Muscle of back (tissue), 13 donors: ENCODE measurements at places on chromosomes 5 and 9.

DNA sequence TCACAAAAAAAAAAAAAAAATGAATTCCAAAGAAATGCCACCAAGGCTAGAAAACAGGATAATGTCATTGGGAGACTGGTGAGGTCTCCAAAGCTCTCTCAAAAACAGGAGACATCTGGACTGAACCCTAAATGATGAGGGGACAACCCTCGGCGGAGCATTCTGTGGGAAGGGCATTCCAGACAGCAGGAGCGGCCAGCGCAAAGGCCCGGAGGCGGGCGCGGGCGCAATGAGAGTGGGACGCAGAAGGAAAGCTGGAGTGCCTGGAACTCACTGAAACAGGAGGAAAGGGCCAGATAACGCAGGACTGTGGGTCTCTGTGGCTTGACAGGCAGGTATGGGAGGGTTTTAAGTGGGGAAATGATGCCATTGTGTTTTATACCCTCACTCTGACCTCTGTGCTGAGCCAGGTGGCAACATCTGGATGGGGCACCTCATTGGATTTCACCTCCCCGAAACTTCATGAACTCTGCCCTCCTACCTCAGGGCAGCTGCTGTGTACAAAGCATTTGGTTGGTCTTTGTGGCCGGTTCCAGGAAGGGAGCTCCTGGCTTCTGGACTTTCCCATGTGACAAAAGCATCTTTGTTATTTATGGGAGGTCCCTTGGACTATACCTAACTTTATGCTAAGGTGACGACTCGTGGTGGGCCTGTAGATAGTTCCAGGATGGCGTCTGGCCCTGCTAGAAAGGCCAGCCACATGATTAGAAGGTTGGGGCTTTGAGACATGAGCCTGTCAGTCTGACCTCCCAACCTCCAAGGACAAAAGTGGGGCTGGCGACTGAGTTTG is 11.5 kb upstream of the MAPK9 start:
- DNase-seq = no peak

DNA sequence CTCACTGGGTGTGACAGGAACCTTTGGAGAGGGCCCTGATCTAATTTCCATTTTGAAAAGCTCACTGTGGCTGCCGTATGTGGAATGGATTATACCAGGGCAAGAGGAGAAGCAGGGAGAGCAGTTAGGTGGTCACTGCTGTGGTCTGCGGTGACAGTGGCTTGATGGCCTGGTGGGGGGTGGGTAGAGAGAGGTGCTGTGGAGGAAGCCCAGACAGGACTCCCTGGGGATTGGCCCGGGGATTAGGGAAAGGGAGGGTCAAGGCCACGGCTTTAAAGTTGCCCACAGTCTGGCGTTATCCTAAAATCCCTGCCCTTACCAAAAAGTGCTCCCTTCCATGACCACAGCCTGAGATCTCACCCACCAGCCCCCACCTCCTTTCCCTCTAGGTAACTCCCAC is 4.7 kb downstream of the B4GALT7 start:
- DNase-seq = no peak

DNA sequence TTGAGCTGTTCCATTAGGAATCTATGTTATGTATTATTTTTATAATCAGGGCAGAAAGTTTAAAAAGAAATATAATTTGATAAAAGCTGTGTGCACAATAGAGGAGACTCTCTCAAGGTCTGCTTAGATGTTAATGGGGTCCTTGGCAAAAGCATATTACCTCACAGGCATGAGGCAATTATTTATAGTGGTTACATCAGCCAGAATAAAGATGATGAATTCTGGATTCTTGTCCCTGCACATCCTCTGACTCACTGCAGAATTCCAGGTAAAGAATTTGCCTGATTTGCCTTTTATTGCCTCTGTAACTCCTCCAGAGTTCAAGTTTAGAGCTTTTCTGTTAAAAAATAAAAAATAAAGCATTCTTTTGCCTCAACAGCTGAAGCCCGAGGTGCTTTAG is 253.6 kb downstream of the MAST4 start:
- peak; percentile 62 for DNase-seq

DNA sequence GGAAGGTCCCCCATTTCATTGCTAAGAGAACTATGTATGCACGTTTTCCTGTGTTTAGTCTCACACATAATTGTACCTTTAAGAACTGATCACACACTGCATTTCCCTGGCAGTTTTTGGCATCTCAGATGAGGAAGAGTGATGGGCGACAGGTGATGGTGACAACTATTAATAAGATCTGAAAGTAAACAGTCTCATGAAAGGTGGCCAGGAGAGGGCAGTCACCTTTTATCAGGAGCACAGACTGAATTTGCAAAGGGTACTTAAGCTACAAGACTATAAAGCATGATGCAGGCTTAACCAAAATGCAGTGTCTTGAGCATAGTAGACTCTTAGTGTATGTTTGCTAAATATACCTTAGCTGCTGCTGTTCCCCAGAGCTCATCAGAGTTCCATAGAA is 91.5 kb downstream of the GHR start:
- no peak for DNase-seq

GRCh38 chr5:180852495-180852894 is 8.6 kb downstream of the ZFP62 start:
- DNase-seq = no peak

DNA sequence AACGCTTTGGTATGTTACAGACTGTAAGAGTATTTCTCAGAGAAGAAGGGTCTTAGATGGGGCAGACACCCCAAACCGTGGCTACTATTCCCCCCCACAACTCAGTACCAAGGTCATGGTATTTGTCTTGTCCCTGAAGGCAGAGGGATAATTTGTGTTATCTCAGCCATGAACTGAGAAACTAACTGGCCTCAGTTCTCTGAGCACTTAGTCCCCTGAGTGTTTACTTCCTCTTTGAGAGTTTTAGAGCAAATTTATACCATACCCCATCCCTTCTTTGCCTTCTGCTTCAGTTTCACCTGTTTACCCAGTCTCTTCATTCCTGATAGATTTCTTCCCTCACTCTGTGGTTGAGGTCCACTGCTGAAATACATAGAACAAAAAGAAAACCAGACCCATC is 183.9 kb downstream of the LRRC70 start:
- no peak for DNase-seq

DNA sequence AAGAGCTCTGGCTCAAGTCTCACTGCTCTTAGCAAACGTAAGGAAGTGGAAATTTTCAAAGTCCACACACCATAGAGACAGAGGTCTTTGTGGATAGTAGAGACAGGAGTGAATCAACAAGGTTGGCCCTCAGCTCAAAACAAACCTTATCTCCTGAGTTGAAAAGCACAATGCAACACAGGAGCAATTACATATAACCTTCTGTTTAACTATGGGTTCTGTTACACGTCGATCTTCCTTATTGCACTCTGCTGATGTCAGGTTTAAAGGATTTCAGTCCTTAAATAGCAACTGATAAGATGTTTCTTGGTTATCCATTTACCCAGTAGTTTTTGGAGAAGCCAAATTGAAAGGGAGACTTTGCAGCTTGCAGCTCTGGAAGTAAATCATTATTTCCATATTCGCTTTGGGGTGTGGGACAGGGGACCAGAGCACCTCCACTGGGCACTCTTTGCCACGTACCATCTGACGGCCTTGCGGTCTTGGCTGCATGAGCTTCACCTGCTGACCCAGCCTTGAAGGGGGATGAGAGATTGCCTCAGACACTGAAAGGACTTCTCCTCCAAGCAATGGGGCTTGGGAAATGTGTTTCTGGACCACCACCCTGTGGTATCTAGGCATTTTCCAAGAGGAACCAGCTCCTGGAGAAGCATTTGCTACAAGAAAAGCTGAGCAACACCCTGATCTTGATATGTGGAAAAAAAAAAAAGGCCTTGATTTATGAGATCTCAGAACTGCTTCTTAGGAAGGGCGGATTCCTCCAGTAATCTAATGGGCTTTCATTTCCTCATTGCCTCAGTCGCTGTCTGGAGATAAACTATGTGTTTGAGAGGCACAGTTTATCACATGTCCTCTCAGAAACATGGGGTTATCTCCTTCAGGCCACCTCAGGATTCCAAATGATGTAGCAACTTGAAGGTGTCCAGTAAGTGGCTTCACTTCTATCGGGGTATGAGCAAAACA is 56.2 kb upstream of the ZNF622 start:
- no peak for DNase-seq

DNA sequence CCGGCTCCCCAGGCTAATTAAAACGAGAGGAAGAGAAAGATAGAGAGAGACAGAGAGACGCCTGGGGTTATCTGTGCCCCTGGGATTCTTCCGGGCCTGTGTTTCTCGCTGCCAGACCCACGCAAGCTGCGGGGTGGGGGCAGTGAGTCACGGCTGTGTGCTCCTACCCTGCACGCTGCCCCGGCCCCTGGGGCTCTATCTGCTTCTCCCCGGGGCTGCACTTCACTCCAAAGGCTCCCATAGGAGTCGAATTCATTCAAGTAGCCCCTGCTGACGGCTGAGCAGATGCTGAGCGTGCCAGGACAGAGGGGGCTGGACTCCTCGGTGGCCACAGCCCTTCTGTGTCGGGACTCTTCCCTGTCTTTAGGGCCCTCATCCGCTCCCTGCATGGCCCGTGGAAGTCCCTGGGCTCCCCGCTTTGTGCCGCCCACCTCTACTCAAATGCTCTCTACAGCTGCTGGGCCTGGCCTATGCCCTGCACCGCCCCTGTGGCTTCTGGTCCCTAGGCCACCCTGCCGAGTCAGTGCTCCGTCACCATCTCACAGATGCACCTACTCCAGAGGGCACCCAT is 22.8 kb downstream of the SARDH start:
- no peak for DNase-seq

GRCh38 chr5:131883984-131884383 is 61.5 kb downstream of the MEIKIN start:
- DNase-seq = no peak

- no peak for DNase-seq
Observed at GRCh38 chr5:171739271-171739670, 46.3 kb upstream of the SMIM23 start.
